ENCODE measurements at places on chromosomes 16 and 17.

DNA sequence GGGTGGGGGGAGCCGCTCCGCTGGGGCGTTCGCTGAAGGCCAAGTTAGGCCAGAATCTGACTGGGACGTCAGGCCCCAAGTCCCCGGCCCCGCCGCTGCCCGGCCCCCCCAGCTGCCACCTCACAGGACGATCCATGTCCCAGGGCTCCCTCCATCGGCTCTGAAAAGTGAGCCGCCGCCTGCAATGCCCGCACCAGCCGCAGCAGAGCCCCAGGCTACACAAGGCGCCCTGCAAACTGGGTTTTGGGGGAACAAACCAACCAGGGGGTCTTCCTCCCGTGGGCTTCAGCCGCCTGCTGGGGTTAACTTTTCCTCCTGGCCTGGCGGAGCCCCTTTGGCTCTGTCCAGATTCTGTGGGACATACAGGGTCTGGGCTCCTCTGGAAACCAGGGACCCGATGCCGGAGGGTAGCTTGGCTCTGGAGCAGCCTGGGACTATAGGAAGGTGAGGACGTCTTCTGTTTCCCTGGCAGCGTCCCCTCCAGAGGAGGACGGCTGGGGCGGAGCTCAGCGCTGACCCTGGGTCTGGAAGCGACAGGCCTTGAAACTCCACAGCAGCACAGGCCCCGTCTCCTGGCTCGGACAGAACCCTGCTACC, 835 bp downstream of the NME4 start:
- DNase-seq = no peak

- no peak for DNase-seq
These were observed 115.3 kb downstream of the SKAP1 start for GRCh38 chr17:48314716-48315115.

DNA sequence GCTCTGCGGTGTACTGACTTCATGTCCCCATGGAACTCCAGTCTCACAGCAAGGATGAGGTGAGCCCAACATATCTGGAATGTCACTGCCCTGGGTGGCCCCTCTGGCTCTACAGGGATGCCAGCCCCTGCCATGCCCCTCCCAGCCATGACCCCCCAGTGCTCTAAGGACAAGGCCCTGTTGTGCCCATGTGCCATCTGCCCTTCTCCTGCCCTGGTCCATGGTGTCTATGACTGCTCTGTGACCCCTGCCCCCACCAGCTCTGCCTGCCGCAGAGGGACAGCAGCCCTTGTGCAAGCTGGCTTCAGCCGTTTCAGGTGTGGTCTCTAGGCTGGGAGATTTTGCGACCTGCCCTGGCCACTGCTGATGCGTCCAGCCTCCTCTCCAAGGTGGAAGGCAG, 40.3 kb downstream of the TK2 start:
- no peak for DNase-seq

- no peak for DNase-seq
These were observed 202.3 kb upstream of the KCNJ16 start for GRCh38 chr17:69872675-69873262.

GRCh38 chr16:89359264-89360147, 130.9 kb downstream of the ANKRD11 start:
- DNase-seq = no peak

GRCh38 chr16:31460582-31461002, 1.3 kb downstream of the ARMC5 start:
- DNase-seq = no peak

DNA sequence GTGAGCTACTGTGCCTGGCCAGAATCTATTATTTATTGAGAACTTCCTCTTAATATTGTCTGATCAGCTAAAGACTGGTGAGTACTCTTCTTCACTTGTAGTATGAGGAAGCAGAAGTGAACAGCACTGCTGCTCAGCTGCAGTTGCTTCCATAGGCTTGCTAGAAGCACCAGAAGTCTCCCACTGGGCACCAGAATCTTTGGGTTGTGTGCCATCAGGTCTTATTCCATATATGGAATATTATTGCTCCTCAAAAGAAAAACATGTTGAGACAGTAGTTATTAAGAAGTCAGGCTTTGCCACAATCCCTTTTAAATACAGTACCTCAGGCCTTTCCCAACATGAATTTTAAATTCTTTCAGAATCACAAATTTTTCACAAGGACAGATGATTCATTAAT, 17.2 kb downstream of the SNTB2 start:
- no peak for DNase-seq

DNA sequence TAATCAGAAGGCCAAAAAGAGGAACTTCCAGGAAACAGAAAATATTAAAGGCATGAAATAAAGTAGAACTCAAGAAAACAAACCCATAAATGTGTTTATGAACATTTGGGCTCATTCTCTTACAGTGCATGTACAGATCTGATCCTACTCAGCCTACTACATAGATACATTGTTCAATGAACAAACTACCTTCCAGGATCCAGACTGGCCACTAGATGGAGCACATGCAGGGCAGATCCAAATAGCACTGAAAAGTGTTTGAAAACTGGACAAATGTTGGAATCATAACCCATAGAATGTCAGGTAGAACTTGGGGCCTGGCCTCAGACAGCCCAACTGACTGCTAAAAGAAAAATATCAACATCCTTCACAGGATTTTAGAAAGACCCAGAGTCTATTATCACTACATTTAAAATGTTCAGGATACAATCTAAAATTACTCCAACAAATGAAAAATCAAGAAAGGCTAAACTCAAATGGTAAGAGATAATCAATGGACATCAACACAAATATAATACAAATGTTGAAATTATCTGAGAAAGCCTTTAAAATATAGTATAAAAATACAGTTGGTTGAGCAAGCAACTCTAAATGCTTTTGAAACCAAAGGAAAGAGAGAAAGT, 122.4 kb upstream of the NUDT7 start:
- no peak for DNase-seq

DNA sequence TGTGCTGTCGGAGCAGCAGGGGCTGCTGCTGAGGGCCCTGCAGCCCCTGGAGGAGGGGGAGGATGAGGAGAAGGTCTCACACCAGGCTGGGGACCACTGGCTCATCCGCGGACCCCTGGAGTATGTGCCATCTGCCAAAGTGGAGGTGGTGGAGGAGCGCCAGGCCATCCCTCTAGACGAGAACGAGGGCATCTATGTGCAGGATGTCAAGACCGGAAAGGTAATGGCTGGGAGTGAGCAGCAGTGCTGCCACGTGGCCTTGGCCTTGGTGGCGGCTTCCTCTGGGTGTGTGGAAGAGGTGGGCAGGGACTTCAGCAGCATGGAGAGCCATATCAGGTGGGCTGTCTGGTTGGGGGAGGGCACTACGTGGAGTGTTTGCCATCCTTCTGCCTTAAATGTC, 20.0 kb downstream of the MVP start:
- no peak for DNase-seq

- no peak for DNase-seq
These were observed 38.2 kb upstream of the ICAM2 start for GRCh38 chr17:64058621-64059020.

DNA sequence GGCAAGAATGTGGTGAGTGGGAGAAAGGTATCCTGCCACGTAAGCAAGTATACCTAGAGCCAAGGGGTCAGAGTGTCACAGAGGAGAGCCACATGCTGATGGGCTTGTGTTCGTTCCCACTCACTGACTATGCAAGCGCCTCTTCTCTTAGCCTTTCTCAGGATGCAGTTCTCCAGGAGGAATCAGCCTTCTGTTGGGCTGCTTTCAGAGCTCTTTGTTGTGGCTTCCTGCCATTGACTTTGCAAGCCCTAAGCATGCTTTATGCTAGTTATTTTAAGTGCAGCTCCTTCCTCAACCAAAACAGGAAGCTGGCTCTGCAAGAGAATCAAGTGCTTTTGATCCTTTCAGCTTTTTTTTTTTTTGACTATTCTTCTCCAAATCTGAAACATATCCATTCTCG, 66.6 kb downstream of the SIAH1 start:
- peak; percentile 22 for DNase-seq

DNA sequence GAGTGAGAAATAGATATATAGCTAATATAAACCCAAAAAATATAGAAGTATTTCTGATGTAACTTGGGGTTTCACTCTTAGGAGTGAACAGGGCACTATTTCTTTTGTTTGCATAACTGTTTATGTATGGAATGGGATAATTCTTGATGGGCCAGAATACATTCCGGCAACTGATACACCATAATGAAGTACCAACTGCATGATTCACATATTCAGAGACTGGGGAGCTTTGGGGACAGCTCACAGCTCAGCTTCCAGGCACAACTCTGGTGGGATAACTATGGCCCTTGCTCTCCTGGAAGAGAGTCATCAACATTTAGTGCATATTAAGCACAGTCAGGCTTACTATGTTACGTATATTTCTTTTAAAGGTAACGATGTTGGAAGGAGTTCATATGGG, 42.1 kb upstream of the ADCY7 start:
- DNase-seq = no peak

GRCh38 chr17:60548990-60549389, 22.9 kb upstream of the APPBP2 start:
- DNase-seq = no peak

DNA sequence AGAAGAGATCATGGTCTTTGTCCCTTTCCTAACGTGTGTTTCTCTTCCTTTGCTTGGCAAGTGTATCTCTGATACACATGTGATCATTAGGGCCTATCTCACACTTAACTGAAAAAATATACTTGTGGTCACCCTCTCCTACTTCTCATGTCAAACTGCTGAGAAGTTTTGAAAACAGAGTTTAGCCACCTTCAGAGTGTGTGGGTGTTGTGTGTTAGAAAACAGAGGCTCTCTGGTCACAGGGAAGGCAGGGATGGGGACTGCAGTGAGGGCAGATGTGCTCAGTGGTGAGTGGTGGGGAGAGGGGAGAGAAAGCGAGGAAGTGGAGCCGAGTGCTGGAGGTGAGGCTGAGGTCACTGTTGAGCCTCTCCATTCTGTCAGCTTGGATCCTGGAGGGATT, 29.4 kb downstream of the GRB7 start:
- DNase-seq = no peak
